Epithelial cell of prostate (primary cell): ENCODE measurements at places on chromosomes 4 and X.

DNA sequence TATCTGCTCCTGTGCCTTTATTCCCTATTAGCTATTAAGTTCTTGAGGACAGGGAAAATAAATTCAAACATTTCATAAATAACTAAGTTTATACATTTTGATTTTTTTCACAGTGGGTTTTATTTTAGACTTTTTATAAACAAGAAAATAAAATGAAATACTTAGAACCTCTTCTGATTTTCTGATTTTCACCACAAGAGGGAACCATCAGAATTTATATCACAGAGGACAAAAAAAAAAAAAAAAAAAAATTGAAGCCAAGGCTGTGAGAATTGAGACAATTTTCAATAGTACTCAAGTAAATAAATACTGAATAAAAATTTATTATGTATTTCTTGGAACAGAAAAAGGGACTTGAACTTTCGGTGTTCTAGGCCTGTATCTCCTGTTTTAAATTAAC lies 288.1 kb downstream of the SH3BGRL start:
- no peak for DNase-seq

DNA sequence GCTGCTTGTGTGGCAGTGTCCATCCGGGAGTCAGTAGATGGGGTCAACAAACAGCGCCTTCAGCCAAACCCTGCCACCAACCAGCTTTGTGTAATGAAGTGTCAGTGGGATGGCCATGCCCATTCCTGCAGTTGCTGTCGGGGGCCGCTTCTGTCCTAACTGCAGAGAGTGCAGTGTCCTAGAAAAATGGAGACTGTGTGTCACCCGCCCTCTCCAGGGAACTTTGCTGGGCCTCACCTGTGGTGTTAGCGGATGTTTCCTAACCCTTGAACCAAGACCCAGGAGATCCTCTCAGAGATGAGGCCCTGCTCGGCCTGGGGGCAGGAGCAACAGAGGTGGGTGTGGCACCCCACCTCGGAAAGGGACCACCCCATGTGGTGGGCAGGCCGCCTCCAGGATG lies 35.3 kb upstream of the HGFAC start:
- no peak for DNase-seq

GRCh38 chrX:22184096-22184495 lies 88.6 kb upstream of the CBLL2 start:
- no peak for DNase-seq

DNA sequence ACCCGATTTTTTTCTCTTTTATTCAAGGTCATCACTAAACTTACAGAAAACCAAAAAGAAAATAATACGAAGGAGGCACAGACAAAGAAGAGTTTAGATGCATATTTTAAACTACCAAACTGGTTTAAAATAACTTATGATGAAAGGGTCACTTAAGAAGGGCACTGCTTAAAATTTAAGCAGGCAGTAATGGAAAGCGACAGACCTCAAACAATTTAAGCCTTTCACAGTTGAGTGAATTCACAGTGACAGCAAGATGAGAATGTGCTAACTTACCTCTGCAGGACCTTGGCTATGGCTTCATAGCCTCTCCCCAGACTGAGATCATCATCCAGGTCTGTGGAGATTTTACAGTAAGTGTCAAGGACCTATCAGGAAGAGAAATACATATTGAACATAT lies 112.1 kb downstream of the TTC29 start:
- DNase-seq = no peak

DNA sequence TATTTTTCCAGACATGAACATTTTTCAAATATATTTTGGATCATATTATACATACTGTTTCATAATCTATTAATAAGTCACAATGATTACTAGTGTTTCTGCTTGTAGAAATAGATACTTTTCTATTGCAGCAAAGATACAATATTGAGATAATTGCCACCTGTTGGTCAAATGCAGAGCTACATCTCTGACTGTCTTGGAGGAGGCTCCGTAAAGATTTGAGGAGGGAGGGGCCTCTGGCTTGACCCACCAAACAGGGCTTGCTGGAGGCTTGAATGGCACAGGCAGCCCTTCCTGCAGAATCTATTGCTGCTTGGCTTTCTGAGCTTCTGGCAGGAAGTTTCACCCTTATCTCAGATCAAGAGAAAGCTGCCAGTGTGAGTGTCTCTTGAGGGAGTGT lies 99.3 kb upstream of the ARMCX2 start:
- DNase-seq = no peak

GRCh38 chrX:137278825-137279224 lies 245.0 kb upstream of the GPR101 start:
- DNase-seq = no peak

GRCh38 chr4:43242606-43243005 lies 350.1 kb downstream of the GRXCR1 start:
- DNase-seq = no peak

- DNase-seq = no peak
These were observed 142.4 kb upstream of the CPXCR1 start for GRCh38 chrX:88604433-88605221.

DNA sequence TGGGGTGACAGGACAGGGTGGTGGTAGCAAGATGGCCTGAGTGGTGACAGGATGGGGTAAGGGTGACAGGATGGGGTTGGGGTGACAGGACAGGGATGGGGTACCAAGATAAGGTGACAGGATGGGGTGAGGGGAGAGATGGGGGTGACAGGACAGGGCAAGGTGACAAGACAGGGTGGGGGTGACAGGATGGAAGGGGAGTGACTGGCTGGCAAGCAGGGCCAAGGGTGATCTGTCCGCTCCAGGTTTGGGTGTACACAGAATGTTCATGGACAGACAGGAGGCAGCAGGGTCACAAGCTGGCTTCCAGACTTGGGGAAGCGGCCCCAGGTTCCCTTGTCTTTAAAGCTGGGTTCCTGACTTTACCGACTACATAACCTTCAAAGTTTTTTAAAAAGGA lies 23.3 kb downstream of the RNF212 start:
- no peak for DNase-seq

DNA sequence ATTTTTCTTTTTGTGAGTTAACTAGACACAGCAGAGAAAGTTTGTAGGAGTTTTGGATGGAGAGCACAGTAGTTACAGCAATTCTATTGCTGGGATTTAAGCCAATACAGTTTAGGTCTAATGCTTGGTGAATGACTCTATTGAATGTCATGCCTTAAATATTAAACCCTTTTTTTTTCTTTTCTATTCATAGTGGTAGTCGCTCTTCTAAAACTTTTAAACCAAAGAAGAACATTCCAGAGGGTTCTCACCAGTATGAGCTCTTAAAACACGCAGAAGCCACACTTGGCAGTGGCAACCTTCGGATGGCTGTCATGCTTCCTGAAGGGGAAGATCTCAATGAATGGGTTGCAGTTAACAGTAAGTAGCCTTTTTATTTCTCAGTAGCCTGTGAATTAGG lies 34.8 kb upstream of the DCK start:
- no peak for DNase-seq

- peak; percentile 20 for DNase-seq
These were observed 13.2 kb downstream of the TRIM2 start for GRCh38 chr4:153217440-153217839.

DNA sequence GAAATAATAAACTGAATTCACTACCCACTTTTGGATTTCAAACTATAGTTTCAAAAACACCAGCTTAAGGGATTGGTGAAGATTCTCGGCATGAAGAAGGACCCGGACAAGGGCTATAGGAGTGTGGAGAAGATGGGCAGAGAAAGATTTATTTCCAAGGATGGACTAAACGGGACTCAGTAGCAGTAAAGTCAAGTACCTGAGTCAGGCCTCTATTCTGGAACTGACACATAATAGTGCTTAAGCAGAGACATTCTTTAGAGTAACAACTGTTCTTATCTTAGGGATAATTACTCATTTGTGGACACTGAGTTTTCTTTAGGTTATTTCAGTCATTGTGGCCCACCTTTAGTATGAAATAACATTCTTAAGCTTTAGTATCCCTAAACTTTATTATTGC lies 134.6 kb downstream of the GATB start:
- DNase-seq = no peak

- DNase-seq = peak; percentile 2
These were observed 371.2 kb downstream of the AFF2 start for GRCh38 chrX:148871422-148872160.

DNA sequence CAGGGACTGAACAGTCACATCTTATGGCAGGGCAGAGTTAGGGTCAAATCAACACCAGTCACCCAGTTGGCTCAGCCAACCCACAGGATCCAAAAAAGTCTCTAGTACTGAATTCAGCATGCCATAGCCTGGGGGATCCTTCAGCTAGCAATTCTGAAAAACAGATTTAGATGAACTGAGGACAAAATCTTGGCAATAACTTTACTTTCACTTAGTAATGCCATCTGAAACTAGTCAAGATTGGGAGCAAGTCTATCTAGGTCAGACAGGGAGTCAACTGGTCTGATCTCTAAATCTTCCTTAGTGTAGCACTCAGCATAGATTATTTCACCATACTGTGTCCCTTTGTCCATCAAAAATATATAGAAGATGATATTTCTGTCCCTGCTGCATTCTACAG lies 76.0 kb downstream of the HHIP start:
- no peak for DNase-seq

DNA sequence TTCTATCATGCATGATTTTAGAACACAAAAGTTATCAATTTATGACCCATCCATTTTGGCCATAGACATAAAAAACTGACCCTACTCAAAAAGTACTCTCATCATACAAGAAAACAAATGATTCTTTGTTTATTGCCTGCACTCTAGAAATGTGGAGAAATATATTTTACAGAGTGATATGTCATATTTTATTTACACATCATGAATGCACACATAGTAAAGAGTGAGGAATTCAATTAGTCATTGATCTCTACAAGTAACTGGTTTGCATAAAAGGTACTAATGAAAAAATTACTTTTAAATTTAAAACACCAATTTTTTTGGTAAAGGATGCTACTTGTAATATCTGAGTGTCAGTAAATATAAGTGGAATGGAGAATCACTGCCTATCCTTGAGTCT lies 242.5 kb upstream of the FAT4 start:
- DNase-seq = no peak

DNA sequence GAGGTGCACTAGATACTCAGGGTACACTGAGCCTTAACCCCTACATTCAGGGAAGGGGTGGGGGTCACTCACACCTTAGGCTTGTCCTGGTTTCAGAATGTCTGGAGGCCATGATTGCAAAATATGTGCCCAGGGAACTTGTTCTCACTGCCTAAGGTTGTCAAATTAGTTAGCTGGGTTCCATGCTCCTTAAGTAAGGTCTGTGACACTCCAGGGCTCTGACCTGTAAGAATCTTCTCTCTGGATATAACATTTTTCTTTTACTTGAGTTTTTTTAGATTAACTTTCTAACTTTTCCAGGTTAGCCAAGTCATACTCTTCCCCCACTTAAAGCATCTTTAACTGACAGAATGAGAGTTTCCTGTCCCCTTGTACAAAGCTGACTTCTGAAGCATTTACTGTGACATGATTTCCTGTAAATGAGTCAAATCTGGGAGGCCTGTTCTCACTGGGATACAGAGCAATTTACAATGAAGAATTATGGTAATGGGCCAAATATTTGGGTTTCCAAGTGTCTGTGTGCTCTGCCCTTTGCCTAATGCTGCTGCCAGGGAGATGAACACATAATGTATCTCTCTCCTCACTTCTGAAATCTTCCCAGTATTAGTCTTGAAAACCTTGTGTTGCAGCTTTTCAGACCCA lies 101.7 kb downstream of the GATB start:
- no peak for DNase-seq

DNA sequence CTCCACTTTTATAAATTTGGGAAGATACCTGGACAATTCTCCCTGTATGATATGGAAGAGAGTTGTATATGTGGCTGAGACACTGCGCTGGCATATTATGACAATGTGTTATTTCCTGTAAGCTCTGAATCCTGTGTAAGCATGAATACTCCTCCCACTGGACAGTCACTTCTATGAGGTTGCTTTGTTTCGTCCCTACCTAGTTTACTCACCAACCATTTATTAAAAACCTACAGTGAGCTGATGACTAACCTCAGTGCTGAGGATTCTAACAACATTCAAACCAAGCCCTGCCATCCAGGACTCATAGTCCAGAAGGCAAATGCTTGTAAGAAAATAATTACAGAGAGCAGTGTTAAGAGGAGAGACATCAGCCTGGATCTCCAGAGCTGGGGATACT lies 1632.9 kb upstream of the TENM3 start:
- DNase-seq = peak; percentile 20

- no peak for DNase-seq
These were observed 735.1 kb upstream of the LCORL start for GRCh38 chr4:18756671-18757070.

DNA sequence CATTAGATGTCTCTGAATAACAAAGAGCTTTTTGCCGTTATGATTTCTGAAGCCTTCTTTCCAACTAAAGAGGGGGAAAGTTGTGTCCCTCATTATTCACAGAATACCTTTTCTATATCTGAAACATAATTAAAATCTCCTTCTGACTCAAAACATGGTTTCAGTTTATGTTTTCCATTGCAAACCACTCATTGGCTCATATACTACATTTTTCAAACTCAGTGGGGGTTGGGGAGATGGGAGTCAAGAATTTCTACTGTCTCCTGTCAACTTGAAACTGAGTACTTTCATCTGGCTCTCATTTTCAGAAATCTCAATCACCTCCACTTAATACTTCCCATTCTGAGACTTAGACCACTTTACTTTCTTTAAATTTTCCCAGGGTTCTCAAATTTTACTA lies 1839.5 kb upstream of the PCDH10 start:
- no peak for DNase-seq

GRCh38 chr4:147538711-147539110 lies 57.8 kb downstream of the EDNRA start:
- DNase-seq = no peak

- no peak for DNase-seq
These were observed 7.0 kb downstream of the AMMECR1 start for GRCh38 chrX:110310896-110311295.

GRCh38 chrX:100593126-100593525 lies 8.4 kb downstream of the TNMD start:
- DNase-seq = no peak

DNA sequence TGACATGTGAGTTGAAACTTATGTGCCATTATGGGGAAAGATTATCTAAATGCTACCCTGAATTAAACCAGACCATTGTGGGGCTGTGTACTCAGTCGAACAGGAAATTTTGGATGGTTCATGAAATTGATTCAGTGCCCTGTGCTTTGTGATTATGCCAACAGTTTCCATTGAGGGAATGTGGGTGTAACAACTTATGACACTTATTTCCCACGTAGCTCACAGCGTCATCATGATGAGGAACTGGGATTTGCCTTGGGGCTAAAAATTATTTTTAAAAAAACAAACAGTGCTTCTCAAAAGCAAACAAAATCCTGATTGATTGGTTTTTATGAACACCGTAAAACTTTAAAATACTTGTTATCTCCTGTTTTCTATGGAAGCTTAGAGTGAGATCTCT lies 8.3 kb upstream of the CLTRN start:
- DNase-seq = peak; percentile 22

GRCh38 chr4:144174401-144175067 lies 34.0 kb upstream of the GYPA start:
- peak; percentile 12 for DNase-seq
